Bronchial epithelial cell (primary cell): ENCODE measurements at places on chromosomes 2 and 18. TPM values are rescaled to one million over a fixed set of nuclear protein-coding genes. Genes with fewer than 3 reads are reported as not detected.

GRCh38 chr2:122168799-122169198, 413.3 kb downstream of the TSN start:
- DNase-seq = no peak

DNA sequence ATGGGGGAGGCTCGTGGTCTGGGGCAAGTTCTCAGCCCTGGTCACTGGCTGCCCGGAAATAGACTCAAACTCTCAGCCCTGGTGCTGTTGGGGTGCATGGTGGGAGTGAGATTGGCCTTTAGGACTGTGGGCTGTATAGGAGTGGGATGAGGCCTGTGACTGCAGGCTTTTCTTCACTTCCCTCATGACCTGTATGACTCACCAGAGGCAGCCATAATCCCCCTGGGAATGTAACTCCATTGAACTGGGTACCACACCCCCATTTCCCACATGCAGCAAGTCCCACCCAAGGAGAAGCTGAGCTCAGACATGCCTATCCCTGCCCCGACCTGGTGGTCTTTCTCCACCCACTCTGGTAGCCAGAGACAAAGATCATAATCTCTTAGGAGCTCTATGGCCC, 177.7 kb upstream of the OSR1 start:
- DNase-seq = peak; percentile 85

- no peak for DNase-seq
Measured at GRCh38 chr2:129777762-129778583, 201.5 kb upstream of the RAB6C start.

GRCh38 chr18:5890331-5891183, 4.8 kb downstream of the TMEM200C start:
- DNase-seq = no peak

DNA sequence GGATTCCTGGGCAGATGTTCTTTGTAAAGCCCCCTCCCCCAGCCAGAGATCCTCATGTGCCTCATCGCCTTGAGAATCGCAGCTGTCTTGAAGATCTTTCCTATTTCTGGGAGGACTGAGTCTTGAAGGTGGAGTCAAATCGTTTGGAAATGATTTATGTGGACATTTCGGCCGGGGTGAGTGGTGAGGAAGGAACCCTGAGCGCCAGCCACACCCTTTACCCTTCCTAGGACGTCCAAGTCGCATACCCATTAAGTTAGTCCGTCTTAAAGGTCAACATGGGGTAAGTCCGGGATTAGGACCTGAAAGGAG, 84.9 kb upstream of the ZCCHC2 start:
- peak; percentile 13 for DNase-seq

OBSL1 gene
- total RNA-seq = 9.2 and 15.2 TPM in 2 replicates

DNA sequence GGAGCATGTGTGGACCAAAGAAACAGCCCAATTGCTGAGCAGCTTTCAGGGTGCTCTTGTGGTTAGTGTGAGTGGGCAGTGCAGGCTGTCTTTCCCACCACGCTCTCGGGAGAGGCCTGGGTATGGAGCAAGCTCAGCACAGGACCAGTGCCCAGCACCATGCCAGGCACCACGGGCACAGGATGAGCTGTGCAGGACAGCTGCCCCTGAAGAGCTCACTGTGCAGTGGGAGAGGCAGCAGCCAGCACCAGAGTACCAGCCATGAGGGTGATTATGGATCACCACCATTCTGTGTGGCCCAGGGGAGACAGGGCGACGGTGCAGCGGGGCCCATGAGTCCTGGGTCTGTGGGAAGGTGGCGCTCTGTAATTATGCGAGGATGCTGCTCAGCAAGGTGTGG, 29.7 kb upstream of the FAHD2A start:
- no peak for DNase-seq

DNA sequence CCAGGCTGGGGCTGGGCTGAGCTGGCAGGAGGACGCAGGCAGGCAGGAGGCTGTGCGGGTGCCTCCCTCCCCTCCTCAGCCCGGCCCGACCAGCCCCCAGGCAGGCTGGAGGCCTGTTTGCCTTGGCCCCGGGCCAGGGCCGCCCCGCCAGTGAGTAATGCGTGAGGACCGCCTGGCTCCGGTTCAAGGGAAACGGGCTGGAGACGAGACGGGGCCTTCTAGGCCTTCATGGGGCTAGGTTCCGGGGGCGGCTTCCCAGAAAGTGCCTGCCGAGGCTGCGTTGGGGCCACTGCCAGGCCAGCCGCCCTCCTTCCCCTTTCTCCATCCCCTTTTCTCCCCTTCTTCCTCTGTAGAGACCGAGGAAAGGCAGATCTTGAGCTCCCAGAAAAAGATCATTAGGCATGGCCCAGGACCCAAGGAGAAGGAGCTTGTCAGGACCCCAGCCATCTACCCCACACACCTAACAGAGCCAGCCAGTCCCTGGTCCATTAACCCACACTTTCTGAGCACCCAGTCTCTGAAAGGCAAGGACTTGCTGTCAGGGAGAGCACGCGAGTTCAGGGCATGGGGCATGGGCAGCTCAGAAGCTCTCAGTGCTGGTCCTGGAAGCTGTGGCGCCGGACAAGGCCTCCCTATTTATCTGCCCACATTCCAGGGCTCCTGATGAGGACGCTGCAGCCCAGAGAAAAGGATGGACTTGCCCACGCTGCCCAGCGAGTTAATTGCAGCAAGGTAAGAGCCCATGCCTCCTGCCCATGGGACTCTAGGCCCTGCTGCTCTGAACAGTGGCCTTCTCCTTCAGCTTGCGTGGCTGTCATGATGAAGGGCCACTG, 48.5 kb downstream of the SMAD7 start:
- DNase-seq = peak; percentile 58

DAW1 gene
- total RNA-seq = 0.13 and 0.26 TPM in 2 replicates

- DNase-seq = peak; percentile 74
Measured at GRCh38 chr2:42903821-42904575, 111.6 kb upstream of the HAAO start.

DNA sequence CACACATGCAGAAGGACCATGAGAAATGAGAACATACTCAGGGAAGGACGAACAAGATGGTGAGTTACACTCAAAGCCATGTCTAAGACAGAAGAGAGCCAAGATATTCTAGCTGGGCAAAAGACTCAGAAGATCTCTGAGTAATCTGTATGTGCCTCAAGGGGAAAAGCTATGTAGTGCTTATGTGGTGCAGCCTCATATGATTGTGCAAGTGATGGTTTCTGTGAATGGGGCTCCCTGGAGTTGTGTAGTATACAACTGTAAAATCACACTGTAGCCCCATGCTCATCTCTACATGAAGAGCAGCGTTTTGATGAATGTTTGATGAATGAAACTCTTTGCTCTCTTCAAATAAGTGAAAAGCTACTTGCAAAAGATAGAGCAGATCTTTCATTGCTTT, 57.5 kb downstream of the OSR1 start:
- DNase-seq = peak; percentile 44

GRCh38 chr2:5076599-5076998, 615.6 kb upstream of the SOX11 start:
- DNase-seq = no peak

DNA sequence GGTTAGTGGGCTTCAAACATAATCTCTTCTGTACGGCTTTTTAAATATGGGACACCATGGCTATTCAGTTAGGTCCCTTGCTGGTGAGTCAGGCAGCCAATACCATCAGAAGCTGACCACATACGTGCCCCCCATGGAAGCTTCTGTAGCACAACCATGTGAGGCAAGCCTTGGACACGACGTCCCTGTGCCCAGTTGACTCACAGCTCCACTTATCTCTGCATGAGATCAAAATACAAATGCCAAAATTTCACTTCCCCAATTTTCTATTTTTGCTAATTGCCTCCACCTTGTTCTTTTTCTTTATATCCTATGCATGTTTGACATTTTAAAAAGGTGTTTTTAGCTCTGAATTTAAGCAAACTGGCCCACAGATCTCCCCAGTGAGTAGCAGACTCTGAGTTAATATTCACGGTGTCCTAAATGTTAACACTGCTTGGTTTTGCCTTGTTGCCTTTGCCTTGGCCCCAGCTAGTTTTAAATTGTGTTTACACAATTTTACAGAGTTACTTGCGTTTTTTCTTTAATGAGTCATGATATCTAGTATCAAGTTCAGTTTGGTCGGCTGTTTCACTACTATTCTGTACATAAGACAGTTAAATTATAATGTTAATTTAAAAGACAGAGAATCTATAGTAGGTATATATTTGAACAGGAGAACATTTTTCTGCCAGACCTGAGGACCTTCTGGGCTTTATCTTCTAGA, 77.5 kb downstream of the CDCA7 start:
- DNase-seq = peak; percentile 72
